Amygdala (tissue), 56 donors: ENCODE measurements at places on chromosomes 2 and 18.

DNA sequence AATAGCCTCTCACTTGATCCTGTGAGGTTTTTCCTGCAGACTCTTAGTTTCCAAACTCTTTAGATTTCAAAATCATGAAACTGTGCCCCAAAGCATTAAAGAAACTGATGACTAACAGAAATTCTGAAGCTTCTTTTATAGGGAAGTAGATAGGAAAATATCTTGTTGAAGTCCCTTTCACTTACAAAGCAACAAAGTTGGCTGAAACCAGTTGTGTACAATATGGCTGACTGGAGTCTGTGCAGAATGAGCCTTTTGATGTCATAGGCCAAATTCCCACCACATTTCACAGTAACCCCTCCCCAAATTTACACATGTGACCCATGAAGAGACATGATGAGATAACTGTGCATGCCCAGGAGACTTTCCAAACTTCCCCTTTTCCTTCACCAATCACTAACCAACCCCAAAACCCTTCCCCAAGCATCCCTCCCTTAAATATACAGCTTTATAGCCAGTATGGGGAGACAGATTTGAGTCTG is 61.7 kb upstream of the NCK2 start:
- no peak for DNase-seq

GRCh38 chr2:204074456-204074855 is 137.9 kb downstream of the ICOS start:
- no peak for DNase-seq

DNA sequence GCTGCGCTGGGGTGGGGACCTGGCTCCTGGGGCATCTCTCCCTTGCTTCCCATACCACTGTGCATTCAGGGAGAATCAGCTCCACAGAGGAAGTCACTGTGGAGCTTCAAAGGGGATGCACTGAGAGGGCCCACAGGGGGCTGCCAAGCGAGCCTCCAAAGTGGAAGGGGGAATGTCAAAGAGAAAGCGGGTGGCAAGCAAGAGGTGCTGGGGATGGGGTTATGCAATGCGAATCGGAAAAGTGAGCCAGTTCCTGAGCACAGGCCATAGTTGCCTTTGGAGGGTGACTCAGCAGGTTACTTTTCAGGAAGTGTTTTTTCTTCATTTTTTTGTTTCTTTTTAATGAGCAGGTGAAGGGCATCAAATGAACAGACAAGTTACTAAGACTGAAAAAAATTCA is 17.6 kb downstream of the PMAIP1 start:
- no peak for DNase-seq

DNA sequence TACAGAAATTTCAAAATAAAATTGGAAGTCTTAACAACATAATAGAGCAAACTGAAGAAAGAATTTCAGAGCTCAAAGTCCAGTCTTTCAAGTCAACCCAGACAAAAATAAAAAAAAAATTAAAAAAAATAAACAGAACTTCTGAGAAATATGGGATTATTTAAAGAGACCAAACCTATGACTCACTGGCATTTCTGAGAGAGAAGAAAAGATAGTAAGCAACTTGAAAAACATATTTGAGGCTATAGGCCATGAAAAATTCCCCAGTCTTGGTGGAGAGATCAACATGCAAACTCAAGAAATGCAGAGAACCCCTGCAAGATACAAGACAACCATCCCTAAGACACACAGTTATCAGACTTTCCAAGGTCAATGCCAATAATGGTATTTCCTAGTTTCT is 167.4 kb downstream of the RNF144A start:
- no peak for DNase-seq

DNA sequence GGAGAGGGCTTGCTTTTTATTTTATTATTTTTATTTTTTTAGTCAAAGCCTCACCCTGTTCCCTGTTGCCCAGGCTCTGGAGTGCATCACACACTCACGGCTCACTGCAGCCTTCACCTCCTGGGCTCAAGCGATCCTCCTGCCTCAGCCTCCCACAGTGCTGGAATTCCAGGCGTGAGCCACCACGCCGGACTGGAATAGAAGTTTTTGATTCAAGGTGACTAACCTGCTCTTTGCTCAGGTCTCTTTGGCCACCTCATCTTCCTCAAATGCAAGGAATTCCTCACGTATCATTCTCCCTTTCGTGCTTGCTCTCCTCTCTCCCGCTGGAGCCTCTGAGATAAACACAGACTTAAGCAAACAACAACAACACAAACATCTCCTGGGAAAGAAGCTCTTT is 636.8 kb downstream of the ADCYAP1 start:
- DNase-seq: no peak

GRCh38 chr2:9145752-9146430 is 60.7 kb upstream of the ASAP2 start:
- no peak for DNase-seq

DNA sequence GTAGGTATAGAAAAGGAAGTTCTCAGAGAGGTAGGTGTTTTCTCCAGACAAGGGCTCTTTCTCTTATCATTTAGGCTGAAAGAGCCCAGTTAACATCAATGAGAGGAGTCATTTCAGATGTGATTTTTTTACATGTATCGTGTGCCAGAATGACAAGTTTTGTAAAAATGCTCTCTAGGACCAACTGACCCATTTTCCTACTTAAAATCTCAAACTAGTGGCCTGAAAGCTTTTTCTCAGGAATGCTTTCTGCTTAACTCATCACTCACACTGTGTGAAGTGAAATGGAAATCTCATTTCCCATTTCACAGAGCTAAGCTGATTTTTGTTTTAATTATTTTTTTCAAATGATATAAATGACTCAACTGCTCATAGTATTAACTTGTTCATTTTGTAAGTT is 128.7 kb upstream of the CYP26B1 start:
- DNase-seq: no peak

DNA sequence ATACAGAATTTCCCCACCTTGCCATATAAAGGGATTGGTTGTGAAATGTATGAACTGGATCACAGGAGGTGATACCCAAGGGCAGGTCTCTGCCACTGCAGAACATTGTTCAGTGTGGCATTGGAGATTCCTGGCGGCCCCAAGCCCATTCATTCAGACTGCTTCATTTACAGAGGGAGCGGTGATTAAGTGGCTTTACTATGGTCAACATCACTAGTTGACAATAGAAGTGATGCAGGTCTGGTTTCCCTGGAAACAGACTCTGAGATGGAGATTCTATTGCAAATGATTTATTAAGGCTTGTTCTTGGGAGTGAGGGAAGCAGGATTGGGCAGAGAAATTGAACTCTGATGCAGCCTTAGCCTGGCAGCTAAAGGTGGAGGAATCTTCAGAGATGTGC is 62.4 kb downstream of the ZDBF2 start:
- no peak for DNase-seq

DNA sequence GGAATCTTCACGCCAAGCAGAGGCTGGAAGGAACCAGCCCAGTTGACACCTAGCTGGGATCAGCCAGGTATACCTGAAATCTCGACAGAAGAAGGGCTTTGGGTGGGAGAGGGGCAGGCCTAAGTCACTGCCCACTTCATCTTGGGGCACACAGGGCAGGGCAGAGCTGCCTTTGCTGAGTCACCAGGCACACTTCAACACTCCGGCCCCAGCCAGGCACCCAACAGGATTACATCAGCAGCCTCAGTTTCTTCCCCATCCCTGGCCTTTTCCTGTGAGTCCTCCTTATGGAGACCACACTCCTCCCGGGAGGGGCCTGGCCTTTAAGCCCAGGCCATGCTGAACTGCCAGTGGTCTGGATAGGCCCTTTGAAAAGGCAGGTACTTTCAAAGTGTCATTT is 201.7 kb upstream of the HS6ST1 start:
- no peak for DNase-seq

GRCh38 chr2:170344663-170345346 is 166.9 kb downstream of the MYO3B start:
- no peak for DNase-seq

DNA sequence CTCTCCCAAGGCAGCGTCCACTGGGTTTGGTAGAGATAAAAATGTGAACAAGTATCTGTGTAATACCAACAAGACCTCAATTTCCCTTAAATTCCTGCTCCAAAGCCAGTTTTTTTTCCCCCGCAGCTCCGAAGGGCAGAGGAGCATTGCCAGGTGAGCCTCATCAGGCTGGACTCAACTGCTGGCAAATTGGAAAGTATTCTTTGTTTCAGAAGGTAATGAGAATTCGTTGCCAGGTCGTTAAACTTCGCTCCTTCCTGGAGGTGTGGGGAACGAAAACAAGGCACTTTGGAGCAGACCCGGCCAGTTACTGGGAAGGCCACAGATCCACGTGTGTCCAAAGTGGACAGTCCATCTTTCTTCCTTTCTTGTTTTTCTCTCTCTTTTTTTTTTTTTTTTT is 30.4 kb upstream of the ASB18 start:
- no peak for DNase-seq

GRCh38 chr2:241843321-241844065 is 15.2 kb downstream of the PDCD1 start:
- no peak for DNase-seq

GRCh38 chr2:65142515-65142914 is 12.6 kb upstream of the RAB1A start:
- no peak for DNase-seq

DNA sequence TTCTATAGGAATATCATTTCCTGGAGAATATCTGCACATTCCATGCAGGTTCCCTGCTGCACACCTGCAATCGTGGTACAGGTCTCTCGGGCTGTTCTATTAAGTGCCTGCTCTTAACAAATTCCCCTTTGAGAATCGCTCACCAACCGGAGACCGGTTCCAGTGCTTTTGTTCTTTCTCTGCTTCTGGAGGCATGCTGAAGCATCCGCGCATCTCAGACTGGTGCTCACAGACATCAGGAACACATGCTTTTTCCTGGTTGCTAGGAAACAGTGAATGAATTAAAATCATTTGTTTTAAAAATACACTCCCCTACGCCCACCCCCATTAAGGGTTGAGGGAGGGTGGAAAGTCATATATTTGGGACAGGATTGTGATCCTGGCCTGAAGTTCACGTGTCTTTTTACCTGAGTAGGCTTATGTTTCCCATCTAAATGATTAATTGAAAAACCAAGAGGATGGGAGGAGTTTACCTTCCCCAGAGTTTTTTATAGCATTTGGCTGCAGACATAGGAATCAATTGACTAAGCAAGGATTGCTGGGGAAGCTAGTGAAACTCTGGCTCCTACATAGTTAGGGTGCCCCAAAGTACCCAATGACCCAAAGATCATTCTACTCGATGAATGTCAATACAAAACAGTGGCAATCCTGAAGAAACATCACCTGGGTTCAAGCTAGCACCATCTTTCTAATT is at the start of gene C2orf80:
C2orf80 (minus strand) TSS at position 221 of the 694 bp plus-strand sequence. CDS start 3,044 bp downstream, outside the sequence.
- no peak for DNase-seq

DNA sequence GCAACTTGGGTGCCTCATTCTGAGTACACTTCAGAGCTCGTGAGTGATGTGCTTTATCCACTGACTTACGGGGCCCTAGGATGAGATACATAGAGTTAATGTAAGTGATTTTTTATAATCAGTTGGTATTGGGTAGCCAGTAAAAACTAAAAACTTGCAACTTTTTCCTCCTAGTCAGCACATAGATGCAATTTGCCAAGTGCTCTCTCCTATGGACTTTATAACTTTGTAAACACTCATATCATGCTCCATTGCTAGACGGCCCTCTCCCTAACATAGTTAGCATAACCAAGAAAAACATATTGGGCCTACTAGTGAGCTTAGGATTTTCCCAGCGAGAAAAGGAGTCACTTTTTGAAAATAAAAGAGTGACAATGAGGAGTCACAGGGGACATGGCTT is 60.4 kb downstream of the PLB1 start:
- no peak for DNase-seq

GRCh38 chr2:177106212-177106611 is 106.4 kb upstream of the HNRNPA3 start:
- no peak for DNase-seq

GRCh38 chr2:152387041-152387440 is 52.1 kb downstream of the FMNL2 start:
- no peak for DNase-seq

- no peak for DNase-seq
These were observed 180.2 kb downstream of the TNS1 start for GRCh38 chr2:217822296-217823252.

DNA sequence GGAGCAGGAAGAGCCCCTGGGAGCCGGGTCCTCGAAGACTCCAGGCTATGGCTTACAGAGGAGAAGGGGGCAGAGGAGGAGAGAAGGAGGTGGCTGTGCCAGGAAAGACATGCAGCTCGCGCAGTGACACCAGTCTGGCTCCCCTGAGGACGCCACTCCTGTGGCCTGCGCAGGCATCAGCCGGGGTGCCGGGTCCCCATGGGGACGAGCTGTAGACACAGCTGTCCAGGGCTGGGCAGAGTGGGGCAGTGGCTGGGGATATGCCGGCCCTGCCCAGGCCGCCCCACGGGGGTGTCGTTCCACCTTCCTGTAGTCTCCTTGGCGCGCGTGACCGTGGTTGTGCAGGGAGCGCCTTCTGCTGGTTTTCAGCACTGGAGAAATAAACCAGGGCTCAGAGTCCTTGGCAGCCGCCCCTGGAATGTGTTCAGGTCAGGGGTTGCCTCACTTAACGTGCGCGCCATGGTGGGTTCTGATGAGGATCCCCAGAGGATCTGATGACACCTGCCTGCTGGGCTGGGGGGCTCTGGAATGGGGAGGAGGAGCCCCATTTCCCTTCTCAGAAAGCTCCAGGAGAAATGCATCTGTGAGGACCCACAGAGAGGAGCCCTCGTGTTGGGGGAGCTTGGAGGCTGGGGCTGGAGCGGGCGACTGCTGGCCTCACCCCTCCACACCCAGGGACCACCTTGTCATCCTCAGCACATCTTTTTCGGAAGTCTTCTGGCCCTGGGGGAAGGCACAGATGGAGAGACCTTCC is 26.7 kb downstream of the RAMP1 start:
- DNase-seq: no peak

- no peak for DNase-seq
These were observed 5.1 kb downstream of the DLX2 start for GRCh38 chr2:172097557-172098131.

DNA sequence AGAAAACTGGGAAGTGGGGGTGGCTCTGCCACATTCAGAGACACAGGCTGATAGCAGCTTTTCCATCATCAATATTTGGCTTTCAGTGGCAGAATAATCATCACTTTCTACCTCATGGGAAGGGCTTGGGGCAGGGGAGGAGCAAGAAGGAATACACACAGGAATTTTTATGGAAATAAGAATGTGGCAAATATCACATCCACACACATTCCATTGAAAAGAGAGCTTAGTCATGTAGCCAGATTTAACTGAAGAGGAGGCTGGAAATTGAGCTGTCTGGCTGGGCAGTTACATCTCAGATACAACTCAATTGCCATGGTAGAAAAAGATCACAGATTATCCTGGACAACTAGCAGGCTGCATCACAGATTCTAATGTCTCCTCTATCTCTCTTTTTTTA is 1474.0 kb upstream of the ACVR2A start:
- no peak for DNase-seq

GRCh38 chr2:58204195-58204959 is 36.7 kb downstream of the FANCL start:
- no peak for DNase-seq

- no peak for DNase-seq
These were observed 53.8 kb downstream of the KCNG2 start for GRCh38 chr18:79851489-79851888.
